ENCODE measurements at places on chromosomes 7 and 10.

GRCh38 chr7:50268223-50268622 is 36.3 kb upstream of the IKZF1 start:
- DNase-seq: no peak

GRCh38 chr10:71611131-71611530 is 108.4 kb downstream of the C10orf105 start:
- DNase-seq: no peak

DNA sequence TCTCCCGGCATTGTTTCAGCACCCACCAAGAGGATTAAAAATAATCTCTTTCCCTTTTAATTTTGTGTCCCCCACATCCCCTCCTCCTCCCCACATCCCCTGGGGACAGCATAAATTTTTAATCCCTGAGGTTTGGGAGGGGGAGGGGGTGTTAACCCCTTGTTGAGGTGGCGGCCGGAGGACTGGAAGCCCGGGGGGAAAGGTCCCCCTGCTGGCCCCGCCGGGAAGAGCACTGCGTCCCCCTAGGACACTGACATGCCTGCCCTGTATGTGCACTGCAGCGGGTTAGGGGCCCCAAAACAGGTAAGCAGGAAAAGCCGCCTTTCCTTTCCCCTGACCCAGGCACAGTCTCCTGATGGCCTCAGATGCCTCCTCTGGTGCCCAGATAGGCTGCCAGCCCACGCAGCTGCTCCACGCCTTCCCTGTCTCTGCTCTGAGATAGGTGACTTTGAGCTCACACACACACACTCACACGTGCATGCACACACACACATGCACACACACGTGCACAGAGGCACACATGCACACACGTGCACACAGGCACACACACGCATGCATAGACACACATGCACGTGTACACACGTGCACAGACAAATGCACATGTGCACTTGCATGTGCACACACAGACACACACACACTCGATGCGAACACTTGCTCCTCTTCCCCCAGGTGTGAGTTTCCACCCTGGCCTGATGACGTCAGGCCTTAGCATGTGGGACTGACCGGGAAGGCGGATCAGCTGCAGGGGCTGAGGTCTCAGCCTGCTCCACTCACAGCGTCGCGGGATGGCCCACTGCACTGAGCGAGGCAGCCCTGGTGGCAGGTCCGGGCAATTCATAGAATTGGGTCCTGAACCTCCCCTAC is 12.3 kb downstream of the CNPY1 start:
- peak; percentile 8 for DNase-seq

DNA sequence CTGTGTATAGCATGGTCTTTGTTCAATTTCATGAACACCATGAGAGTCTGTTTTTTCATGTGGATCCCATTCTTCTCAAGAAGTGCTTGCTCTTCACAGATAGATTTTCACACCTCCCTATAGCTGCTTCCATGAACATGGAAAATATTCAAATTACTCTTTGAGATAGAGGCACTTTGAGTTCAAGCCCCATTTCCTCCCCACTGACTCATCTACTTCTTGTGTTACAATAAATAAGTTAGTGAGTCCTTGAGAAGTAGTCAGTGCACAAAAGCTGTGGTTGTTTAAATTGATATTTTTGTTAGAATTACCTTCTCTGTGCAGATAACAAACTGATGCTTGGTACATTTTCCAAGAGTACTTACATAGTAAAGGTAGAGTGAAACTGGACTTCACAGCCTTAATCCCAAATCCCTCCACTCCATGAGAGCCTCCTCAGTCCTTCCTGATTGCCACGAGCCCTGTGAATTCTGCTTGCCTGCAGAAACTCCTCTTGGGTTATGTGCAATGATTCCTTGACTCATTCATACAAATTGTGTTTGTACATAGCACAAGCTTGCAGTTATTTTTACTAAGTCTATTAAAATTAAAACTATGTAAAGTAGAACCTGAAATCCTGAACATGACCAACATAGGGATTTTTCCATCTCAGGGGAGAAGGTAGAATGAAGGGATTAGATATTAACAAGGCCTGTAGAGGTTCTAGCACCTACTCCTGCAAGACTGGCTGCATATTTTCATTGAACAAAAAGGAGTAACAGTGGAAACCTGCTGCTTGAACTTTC is 496.2 kb downstream of the TNS3 start:
- DNase-seq: no peak

DNA sequence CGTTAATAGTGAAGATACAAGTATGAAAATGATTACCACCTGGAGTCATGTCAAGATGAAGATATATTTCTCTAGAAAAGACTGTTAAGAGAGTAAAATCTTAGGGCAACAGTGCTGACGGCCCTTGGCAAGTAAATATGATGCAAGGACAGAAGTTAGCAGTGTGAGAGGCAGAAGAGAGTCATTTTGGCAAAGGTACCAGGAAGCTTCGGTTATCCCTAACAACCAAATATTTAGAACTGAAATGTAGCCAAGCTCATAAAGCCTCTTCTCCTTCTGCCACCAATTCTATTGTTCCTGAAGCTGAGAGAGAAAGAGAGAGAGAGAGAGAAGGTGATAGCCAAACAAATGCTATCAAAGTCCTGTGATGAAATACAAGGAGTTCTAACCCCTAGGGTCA is 109.6 kb downstream of the MACC1 start:
- no peak for DNase-seq

GRCh38 chr10:86506499-86506898 is 15.1 kb downstream of the WAPL start:
- DNase-seq: no peak

DNA sequence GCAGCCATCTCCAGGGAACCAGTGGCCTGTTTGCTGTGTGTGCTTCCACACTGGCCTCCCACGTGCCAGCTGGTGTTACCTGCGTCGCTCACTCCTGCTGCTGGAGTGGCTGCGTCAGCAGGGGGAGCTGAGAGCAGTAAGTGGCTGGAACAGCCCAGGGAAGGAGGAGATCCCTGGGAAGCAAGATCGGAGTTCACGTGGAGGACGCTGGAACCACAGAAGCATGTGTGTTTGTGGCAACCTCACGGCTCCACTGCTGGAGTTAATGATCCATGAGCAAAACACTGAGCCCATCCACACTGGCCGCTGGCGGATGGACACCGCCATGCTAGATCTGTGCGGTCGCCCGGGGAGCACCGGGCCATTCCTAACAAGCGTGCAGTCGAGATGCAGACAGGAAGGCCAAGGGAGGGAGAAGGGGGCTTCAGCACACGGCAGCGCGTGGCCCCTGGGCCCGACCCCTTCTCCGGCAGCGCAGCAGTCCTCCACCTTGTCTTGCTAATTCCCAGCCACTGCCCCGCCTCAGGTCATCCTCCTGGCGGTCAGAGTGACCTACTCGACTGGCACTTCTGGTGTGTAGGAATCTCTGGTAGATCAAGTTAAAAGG is 68.5 kb upstream of the EEPD1 start:
- no peak for DNase-seq

GRCh38 chr7:47619806-47620205 is 37.9 kb upstream of the TNS3 start:
- no peak for DNase-seq

- DNase-seq: no peak
These were observed 25.8 kb downstream of the DENND10 start for GRCh38 chr10:119129721-119130120.

- DNase-seq: no peak
These were observed 9.8 kb upstream of the PNLIPRP3 start for GRCh38 chr10:116417821-116418220.

- DNase-seq: no peak
These were observed 42.1 kb downstream of the GSDME start for GRCh38 chr7:24715171-24715570.

DNA sequence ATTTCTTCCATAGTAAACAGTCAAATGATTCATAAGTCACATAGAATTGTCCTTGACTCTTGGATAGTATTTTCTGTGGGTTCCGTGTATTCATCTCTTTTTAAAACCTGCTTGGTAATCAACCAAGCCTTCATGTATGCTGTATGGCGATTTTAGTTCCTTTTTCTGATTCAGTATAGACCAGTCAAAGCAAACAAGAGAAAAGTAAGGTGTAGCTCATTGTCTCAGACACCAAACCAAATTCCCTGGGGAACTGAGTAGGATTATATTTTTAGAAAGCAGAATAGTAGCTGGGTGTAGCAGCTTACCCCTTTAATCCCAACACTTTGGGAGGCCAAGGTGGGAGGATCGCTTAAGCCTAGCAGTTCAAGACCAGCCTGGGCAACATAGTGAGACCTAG is 240.5 kb downstream of the BBS9 start:
- no peak for DNase-seq

DNA sequence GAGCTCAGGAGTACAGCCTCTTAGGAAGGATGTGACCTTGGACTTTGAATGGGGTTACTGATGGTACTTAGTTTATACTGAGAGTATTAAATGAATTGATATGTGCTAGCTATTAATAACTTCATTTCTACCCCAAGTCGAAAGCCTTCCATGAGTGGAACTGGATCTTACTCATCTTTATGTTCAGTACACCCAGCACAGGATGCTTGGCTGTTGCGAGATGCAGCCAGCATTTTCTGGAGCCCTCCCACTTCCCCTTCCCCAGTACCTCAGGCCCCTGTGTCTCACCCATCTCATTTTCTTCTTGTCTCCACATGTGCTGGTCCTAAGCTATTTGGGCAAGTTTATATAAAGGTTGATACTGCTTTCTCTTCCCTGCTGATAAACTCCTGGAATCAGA is 7.2 kb downstream of the UPP1 start:
- DNase-seq: peak; percentile 69

DNA sequence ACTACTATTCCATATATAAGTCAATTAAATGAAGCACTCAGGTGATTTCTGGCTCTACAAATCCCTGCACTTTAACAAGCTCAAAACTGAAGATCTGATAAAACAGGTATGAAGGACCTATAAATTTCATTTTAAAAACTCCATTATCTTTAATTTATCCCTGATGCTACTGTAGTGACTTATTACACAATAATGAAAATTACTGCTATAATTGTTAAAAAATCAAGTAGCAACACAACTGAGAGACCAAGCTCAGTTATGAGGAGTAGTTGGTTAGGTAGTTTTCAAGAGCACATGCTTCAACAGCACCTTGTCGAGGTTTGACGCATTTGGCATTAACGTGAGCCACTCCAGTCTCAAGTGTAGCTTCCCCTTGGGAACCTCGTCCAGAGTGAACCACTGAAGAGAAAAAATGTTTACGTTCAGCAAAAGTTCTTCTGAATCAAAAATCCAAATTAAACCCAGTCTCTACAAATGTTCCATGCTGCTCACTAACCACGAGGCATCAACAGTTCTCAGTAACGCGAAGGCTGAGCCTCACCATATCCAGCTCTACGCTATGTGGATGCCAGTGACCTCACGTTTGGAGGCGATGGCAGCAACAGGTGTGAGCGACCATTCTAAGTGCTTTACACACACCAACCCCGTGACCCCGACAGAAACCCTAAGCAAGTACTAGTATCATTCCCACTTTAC is 55.3 kb upstream of the NCAPG2 start:
- no peak for DNase-seq

GRCh38 chr10:94224656-94225055 is 138.1 kb downstream of the NOC3L start:
- DNase-seq: no peak

DNA sequence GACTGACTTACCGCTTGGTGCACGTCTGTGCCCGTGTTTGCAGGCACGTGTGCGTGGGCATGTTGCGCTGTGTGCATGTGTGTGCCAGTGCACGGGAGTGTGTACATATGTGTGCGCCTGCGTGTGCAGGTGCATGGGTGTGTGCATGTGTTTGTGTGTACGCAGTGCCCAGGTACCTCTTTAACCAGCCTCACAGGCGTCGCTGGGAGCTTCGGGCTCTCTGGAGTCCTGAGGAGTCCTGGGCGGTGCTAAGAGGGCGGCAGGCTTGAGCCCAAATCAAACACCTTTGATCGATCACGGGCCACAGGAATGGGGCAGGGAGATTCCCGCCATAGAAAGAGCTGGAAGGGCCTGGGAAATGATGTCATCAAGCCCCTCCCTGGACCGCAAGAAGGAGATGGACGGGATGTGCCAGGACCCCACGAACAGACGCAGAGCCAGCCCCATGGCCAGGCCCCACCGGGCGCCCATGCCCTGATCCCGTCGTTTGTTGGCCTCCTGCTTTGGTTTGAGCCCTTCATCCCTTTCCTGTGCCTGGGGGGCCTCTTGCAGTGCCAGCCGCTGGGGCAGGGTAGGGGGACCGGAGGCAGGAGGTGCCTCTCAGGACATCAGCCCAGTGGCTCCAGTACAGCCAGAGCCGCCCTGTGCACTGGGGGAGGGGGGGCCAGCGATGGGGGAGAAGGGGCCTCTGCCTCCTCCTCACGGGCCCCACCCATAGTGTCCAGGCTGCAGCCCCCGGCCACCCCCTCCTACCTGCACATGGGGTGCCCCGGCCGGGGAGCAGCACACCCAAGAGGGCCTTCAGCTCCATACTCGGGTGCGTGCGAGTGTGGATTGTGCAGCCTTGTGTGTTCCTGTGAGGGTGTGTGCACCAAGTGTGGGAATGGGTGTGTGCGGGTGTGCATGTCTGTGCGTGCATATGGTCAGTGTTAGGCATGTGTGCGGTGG is 5.8 kb downstream of the KNDC1 start:
- no peak for DNase-seq

DNA sequence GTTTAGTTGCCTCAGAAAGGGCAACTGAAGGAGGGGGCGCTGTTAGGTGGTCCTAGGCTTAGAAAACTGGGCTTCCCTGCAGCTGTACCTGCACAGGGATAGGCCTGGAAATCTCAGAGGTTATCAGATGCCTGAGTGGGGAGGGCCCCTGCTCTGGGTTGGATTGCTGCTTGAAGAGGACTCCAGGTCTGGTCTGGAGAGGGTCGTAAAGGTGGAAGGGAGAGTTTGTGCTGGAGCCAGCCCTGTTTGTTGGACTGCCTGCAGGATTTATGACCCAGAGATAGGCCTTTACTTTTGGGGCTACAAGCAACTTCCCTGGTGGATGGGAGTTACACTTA is 765.9 kb downstream of the GRID1 start:
- no peak for DNase-seq

GRCh38 chr7:15397922-15398760 is 163.7 kb downstream of the AGMO start:
- DNase-seq: no peak

- DNase-seq: peak; percentile 65
These were observed 207.7 kb downstream of the ZEB1 start for GRCh38 chr10:31526681-31527080.

DNA sequence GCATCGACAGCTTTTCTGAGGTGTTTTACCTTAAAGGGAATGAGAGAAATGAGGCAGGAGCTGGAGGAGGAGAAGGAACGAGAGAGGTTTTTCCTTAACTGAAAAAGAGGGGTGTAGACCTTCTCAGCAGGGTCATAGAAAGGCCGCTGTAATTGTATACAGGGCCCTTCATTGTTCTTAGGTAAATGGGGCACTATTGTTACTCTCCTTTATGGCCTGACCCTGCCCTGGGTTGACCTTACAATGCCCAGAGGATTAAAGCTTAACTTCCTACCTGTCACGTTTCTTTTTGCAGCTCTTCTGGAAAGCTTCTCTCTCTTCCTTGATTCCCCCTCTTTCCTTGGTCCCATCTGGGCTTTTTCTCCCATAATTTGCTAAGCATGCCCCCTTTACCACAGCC is 13.7 kb upstream of the PDLIM1 start:
- DNase-seq: no peak
